A172 (cell line): ENCODE measurements at places on chromosomes 4 and X.
A peak's percentile ranks its signal among the peaks of the same experiment; 100 is the strongest.

- peak; percentile 10 for DNase-seq
Observed at GRCh38 chr4:108168160-108168670, 517 bp downstream of the LEF1 start.

DNA sequence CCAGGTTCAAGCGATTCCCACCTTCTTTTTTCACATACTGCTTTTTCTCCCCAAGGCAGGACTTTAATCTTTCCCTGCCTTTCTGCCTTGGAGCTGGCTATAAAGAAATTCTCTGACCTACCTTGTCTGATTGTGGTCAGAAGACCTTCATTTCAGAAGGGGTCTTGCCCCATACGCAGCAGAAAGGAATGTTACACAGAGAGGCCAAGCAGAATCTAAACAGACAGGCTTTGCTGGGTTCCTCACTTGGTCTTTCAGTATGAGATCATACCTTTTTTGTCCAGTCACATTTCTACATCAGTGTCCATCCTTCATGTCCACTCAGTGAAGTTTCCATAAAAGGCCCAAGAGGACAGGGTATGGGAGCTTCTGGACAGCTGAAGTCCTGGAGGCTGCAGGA, 108.3 kb upstream of the RBPJ start:
- no peak for DNase-seq

DNA sequence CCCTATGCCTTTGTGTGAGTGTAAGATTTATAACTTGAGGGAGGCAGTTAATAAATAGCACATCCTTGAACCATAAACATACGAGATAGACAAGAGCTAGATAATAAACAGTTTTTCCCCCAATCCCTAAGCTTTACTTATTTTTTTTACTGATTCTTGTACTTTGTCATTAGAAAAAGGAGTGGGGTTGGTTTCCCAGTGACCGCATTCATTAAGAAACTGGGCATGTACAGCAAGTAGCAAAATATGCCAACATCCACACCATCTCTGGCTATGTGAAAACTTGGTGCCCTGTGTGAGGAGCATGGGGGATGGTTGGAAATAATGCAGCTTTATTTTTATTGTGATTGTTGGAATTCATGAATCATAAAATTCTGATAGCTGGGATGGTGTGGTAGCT, 176.2 kb downstream of the CBR4 start:
- no peak for DNase-seq

DNA sequence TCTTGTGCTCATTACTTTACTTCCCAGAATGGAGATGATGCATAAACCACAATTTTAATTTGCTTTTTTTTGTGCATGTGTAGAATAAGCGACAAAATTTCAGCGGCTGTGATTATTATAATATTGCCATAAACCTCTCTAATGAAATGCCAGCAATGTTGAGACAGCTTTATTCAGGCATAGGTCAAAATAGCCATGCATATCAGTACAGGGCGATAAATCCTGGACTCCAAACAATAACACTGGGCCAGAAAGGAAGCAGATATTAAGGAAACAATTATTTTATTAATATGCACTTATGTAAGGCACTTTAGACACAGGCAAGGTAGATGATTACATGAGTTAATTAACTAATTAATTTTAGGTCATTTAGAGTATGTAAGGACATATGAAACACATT, 47.1 kb downstream of the ARHGEF38 start:
- DNase-seq: no peak

GRCh38 chrX:71454222-71454621, 78.7 kb upstream of the OGT start:
- DNase-seq: no peak

GRCh38 chr4:3257556-3258482, 8.9 kb downstream of the MSANTD1 start:
- peak; percentile 64 for DNase-seq

- DNase-seq: no peak
Observed at GRCh38 chr4:55925241-55925640, 23.5 kb upstream of the CEP135 start.

GRCh38 chr4:78799551-78800495, 23.7 kb downstream of the BMP2K start:
- no peak for DNase-seq

DNA sequence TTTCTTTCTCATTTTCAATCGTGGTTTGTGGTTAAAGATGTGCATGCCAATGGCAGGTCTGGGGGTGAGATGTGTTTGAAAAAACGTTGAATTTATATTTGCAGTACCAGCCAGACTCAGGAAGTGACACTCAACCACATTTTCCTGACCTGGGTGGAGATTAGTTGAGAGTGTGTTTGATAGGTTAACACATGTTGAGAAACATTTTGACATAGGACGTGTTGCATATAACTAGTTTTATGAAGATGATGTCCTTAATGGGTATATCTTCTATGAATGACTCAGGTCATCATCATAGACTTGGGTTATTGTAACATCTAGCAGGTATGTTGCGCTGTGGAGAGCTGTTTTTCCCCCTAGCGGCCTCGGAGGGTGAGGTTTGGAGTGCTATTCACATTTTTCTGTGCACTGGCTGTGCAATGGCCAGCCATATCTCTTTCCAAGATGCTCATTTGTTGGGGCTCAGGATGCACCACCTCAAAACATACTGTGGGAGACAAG, 21.7 kb upstream of the CD38 start:
- peak; percentile 61 for DNase-seq

DNA sequence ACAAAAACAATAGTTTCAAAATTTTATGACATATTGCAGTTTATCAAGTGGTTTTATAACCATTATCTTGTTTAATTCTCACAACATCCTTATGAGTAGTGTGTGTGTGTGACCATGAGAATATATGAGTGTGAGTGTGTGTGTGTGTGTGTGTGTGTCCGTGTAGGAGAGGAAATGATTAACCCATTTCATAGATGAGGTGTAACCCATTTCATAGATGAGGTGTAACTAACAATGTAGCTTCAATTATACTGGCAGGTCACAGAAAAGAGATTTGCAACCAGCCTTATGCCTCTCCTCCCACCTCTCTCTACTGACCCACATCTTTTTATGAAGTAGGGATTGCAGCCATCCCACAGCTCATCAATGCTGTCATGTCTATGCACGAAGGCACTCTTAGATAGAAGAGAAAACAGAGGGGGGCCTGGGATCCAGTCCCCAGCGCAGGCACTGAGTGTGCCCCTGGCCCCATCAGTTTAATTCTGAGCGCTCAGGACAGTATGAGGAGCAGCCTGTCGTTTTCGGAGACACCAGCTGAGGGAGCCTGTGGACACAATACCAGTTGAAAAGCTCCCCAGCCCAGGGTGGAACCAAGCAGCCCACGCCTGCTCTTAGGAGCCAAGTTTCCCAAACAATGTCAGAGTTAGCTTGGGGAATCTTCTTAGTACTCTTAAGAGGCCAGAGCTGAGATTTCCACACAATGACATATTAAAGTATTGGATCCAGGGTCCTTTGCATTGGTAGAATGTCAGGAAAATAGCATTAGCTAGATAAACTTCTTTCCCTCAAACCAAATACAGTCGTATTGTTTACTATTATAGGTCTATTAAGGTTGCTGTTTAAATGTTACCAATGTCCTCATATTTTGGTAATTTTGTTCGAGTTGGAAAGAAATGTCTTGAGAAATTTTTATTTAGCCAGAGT, 88.6 kb downstream of the PALLD start:
- DNase-seq: peak; percentile 74

DNA sequence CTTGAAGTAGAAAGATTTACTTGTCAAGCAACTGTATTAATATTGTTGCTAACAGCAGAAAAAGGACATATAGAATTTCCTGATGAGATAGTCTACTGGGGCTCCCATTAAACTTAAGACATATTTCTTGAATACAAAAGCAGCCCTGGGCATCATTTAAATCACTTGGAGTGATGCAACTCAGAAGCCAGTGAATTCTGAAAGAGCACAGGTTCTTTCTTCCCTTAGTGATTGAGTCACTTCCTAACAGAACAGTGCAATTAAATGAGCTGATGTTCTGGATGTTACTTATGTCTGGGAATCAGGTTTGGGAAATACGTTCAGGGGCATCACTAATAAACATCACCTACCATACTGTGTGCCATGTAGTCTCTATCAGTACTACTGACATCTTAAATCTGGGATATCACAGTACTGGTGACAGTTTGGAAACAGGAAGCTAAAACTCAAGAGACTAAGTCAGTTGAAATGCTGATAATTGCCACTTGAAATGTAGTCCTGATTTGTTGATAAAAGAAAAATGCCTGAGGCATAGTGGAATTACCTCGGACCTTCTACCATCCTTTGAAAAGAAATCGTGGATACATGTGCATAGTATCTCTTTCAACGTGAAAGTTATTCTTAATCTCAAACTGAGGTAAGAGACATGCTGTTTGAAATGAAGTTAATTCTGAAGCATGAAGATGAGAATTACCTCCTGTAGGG, 249.2 kb upstream of the GPRIN3 start:
- DNase-seq: no peak

- no peak for DNase-seq
Observed at GRCh38 chrX:106615041-106615440, 3.3 kb downstream of the RADX start.

GRCh38 chr4:5973033-5973432, 45.2 kb downstream of the C4orf50 start:
- DNase-seq: no peak

- no peak for DNase-seq
Observed at GRCh38 chr4:184645904-184646610, 3.2 kb downstream of the CASP3 start.

DNA sequence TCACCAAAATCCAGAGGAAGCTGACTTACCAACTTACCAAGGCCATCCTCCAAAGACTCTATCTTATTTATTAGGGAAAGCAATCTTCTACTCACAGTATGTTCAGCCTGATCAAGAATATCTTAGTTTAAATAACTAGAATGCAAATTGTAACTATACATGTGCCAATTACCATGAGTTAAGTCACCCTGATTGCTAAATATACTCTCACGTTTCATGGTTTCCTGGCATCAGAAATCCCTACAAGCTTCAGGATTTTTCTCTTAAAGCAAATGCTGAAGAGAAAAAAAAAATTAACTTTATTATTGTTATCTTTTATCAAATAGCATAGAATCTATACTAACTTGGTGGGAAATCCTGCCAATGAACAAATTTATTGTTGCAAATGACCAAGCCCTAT, 63.0 kb upstream of the MXD4 start:
- no peak for DNase-seq

DNA sequence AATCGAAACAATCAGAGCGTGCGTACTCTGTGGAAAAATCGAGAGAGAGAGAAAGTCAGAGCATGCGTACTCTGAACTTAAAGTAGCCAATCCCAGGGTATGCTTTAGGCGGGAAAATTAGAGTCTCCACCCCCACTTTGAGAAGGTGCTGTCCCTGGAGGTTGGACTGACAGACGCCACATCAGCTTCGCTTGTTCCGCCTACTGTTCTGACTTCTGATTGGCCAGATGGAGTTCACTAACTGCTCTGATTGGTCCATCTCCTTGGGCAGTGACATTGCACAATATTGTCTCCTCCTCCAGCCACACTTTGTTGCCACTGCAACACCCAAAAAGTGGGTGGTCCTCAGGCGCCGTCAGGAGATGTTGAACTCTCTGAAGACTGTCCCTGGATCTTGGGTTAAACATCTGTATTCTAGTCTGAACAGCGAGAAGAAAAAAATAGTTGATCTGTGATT, at the start of gene SSX5:
SSX5 (minus strand) TSS at position 51 of the 457 bp plus-strand sequence. CDS start 1,437 bp downstream, outside the sequence.
- no peak for DNase-seq

- DNase-seq: no peak
Observed at GRCh38 chrX:138847930-138848329, 136.4 kb upstream of the FGF13 start.
